AG04449 (cell line): ENCODE measurements at places on chromosomes 11 and 22.

DNA sequence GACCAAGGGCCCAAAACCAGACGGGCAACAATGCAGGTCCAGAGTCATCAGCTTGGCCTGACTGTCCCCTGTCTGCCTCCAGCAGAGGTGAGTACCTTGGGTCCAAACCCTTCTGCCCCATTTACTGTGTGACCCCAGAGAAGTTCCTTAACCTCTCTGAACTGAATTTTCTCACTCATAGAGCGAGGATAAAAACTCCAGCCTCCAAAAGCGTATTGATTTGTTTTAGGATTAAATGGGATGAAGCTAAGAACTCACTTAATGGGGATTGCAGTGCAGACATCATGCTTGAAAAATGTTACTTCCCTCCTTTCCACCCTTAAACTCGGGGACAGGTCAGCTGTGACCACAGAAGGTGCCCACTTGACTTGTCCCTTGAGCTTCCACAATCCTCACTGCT is 22.6 kb downstream of the IGLL1 start:
- DNase-seq = no peak

GRCh38 chr11:31816468-31817053 is 5.4 kb upstream of the PAX6 start:
- no peak for DNase-seq

DNA sequence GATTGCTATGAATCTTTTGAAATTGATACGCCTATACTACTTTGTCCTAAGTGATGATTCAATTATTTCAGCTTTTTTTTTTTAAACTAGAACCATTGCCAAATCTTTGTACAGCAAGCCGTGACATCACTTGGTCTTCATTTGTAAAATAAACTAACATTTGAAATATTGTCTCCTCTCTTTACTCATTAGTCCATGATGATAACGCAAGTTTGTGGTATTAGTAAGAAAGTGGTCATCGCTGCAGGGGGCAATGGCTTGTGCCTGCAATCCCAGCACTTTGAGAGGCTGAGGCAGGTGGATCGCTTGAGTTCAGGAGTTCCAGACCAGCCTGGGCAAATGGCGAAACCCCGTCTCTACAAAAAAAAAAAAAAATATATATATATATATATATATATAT is 12.9 kb upstream of the ARHGAP42 start:
- DNase-seq = no peak

GRCh38 chr11:64865286-64866172 is 12.9 kb downstream of the EHD1 start:
- peak; percentile 77 for DNase-seq

GRCh38 chr11:6559369-6559768 is 44.0 kb downstream of the RRP8 start:
- no peak for DNase-seq

- DNase-seq = no peak
Observed at GRCh38 chr22:30826670-30827355, 132.1 kb downstream of the OSBP2 start.

DNA sequence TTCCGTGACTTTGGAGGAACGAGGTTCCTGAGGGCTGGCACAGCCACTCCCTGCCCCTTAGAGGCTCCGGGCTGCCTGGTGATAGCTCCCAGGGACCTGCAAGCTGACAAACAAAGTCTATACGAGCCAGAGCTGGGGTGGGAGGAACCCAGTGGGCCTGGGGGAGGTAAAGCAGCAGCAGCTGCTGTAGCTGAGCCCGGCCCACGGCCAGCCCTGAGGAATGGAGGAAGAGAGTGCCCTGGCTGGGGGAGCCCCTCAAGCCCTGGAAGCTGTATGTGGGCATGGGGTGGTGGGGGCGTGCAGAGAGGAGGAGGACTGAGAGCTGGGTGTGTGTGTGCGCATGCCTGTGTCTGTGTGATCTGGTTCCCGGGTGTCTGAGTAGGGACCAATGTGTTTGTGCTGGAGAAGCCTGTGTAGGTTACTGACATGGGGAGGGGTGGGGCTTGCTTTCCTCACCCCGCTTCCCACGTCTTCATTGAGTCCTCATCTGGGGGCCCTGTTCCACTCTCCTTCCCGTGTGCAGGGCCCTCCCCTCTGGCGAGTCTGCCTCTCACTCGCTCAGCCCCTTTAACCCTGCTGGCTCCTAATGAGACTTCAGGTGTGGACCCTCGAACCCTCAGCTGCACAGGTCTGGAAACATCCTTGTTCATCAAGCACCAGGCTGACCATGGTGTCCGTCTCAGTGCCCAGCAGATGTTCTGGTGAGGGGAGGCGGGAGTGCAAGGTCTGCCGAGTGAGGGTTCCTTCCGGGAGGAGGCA is 10.8 kb downstream of the ST3GAL4 start:
- DNase-seq = no peak

DNA sequence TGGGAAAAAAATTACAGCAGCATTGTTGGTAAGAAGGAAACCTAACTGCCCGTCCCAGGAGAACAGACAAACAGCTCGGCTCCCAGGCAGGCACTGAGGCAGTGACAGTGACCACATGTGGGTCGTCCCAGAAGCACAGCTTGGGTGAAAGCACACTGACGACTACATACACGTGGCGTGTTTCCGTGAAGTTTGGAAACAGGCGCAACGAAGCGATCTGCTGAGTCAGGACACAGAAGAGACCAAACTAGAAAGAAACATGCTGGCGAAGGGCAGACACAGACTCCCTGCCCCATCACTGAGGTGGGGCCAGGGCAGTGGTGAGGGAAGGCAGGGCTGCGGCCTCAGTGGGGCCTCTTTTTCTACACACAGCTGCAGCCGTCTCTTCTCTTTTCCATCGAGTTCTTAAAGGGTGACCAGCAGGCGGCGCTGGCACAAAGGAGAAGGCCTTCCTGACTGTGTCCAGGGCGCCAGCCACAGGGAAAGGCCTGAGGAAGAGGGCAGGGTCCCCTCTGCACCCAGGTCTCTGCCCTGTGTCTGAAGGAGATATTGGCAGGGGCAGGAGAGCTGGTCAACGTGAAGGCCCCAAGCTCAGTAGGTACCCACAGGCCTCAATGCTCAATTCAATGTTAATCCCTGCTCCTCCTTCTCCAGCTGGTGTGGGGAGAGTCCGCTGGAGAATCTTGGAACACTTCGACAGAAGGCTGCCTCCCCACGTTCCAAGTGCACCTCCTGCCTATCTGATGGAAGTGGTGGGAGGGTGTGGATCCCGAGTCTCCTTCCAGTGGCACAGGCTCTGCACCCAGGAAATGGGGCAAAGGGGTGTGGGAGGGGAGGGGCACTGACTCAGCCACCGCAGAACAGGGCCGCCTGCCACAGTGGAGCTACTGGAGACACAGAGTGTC is 19.9 kb downstream of the CARS1 start:
- no peak for DNase-seq

GRCh38 chr11:70826541-70827335 is 425.6 kb downstream of the SHANK2 start:
- no peak for DNase-seq

DNA sequence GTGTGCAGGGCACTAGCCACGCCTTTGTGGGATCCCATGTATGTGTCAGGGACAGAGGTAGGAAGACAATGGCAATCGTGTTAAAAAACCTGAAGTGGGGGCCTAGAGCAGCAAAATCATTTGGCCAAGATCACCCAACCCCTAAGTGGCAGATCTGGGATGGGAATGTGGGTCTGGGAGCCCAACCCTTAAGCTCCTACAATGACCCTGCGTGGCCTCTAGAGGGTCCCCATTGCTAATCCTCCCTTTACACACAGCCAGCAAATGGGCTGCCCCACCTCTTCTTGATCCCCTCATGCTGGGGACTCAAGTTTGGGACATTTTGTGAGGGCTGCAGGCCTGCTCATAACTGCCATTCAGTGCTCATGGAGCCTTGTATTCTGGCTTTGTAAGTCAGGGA is 73.2 kb upstream of the SUSD2 start:
- DNase-seq = no peak

DNA sequence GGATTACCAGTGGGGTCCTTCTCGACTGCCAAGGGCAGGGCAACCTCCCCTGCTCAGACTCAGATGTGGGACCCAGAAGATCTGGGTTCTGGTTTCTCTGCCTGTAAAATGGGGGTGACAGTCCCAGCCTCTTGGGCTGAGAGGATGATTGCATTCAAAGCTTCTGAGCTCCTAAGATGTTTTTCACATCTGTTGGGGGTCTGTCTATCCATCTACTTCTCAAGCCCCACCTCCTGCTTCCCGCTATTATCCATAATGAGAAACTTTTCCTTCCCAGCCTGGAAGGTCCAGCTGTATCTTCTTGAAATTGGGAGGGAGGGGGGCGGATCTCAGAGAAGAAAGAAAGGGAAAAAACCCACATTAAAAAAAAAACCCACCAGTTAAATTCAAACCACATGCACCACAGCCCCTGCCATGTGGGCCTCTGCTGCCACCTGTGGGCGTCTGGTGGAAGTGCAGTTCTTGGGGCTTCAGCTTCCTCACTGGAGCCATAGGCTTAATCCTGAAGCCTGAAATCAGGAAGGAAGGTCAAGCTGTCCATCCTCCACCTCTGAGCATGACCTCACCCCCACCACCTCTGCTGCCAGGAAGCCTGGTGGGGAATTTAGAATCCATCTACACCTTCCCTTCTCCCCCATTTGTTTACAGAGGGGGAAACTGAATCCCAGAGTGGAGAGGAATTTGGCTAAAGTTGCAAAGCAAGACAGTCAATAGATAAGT is 27.3 kb downstream of the ARHGEF17 start:
- DNase-seq = no peak

DNA sequence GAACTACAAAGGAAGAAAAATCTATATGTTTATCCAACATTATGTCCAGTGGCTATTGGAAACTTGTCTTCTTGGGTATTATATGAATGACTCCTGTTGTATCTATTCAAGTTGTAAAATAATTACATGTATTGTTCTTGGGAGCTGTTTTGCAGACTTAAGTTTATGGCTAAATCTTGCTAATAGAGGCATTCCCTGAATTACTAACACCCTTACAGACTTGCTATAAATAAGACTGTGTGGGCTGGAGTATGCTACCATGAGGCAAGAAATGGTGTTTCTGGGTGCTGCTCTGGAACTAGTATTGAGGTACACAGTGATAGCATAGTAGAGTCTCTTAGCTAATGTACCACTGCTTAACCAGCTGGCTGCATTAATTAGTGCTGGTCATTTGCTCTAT is 155.1 kb downstream of the HIPK3 start:
- no peak for DNase-seq

GRCh38 chr11:119680541-119681360 is 48.2 kb downstream of the NECTIN1 start:
- no peak for DNase-seq

DNA sequence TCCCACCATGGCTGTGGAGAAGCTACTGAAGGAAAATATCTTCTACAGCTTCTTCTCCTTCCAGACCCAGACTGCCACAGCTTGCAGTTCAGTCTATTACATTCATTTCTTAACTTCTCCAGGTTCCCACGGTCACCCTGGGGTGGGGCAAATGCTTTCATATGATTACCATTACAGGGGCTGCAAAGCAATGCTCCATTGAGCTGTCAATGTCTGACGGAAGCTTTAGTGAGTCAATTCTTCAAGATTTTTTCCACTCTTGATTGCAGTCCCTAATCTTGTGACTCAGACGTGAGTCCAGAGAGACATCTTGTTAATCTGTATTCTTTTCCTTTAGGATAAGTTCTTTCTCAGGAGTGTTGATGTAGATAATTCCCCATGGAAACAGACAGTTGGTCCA is 233.4 kb upstream of the DDI1 start:
- no peak for DNase-seq

GRCh38 chr11:15547685-15548084 is 433.0 kb downstream of the INSC start:
- no peak for DNase-seq

- no peak for DNase-seq
Observed at GRCh38 chr11:17767301-17767885, 32.8 kb downstream of the KCNC1 start.

GRCh38 chr22:45455621-45456020 is 42.1 kb downstream of the RIBC2 start:
- no peak for DNase-seq

DNA sequence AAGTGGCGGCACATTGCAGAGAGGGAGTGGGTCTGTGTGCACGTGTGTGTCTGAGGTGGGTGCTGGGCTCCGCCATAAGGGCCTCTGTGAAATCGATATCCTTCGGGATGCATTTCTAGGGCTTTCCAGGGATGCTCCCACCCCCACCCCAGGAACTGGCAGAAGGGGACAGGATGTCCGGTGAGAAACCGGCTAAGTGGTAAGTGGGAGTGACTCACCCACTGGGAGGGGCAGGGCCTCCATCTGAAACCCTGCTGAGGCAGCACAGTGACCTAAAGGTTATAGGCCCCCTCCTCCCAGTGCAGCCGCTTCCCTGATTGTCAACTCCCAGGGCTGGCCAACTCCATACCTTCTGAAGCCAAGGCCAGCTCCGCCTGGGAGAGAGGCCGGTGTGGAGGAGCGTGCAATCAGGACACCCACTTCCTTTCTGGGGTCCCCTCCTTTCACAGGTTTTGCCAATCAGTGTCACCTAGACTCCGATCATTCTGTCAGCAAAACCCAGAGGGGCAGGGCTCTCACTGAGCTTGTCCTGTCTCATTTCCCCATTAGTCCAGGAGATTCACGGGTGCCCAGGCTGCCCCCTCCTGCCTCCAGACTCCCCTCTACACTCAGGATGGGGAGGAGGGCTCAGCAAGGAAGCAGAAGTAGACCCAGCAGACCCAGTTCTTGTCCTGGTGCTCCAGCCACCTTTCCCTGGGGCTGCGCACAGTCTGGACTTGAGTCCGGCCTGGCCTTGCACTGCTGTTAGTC is 44.5 kb downstream of the NECTIN1 start:
- no peak for DNase-seq

- DNase-seq = no peak
Observed at GRCh38 chr11:37040921-37041320, 442.9 kb upstream of the RAG2 start.

- no peak for DNase-seq
Observed at GRCh38 chr11:12121517-12121916, 11.1 kb downstream of the MICAL2 start.

DNA sequence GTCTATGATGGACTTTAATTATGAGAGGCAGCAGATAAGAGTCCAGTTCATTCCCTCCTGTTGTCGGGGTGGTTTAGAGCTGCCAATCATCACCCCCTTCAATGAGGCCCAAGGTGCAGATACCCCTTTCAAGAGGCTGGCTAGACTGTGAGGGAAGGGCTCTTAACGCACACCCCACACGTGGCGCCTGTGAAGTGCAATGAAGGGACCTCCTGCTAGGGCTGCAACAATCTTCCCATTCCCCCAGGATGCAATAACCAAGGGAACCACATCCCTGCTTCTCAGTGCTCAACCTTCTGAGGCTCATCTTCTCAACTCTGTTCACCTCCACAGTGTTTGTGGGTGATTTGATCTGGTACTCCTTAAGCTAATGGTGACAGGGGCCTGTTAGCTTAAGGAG is 19.0 kb downstream of the TENM4 start:
- DNase-seq = no peak
